ENCODE measurements at places on chromosomes 11 and 22.

DNA sequence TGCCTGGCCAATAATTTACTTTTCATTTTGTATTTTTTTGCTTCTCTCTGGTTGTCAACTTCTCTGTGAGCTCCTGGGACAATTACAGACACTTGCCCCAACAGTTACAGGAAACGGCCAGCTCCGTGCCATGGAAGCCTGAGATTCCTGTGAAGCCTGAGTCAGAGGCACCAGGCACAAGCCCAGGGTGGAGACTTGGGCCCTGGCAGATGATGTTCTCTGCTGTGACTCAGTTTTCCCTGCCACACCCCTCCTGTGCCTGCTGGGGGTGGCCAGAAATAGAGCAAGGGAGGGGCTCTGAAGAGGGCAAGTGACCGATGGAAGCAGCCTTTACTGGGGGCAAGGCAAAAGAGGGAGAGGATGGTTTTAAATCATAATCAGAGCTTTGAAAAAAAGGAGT, 4.9 kb downstream of the ATP5MGL start:
- DNase-seq: no peak

DNA sequence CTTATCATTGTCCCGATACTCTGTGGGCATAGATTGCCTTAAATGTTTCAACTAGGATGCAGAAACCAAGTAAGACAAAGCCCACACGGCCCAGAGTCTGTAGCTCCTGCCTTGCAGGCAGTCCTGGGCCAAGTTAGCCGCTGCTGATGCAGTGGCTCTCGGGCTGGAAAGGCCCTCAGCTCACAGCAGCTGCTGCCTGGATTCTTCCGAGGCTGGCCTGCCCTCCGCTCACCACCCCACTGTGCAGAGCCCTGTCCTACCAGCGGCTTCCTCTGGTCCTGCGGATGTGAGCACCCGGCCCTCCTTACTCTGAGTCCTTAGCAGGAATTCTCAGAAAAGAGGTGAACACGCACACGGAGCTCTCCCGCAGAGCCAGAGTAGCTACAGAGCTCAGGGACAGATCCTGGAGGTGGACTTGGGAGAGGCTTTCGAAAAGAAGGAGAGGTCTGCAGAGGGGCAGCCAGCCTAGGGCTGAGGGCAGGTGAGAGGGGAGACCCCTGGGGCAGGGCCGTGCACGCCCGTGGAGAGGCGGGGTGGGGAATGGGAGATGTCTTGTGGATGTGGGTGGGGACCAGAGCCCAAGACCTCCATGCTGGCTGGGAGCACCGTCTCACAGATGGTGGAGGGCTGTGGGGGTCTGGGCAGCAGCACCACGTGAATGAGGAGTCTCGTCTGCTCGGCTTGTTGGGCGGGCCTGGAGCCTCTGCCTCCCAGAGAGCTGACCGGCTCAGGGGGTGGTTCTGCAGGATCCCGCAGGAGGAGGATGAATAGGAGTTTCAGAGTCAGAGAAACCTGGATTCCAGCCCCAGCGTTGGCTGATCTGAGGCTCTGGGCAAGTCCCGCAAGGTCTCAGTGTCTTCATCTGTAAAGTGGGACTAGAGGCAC, 117.4 kb upstream of the B3GAT1 start:
- DNase-seq: no peak

GRCh38 chr11:122156940-122157382, 40.9 kb upstream of the BLID start:
- DNase-seq: no peak

DNA sequence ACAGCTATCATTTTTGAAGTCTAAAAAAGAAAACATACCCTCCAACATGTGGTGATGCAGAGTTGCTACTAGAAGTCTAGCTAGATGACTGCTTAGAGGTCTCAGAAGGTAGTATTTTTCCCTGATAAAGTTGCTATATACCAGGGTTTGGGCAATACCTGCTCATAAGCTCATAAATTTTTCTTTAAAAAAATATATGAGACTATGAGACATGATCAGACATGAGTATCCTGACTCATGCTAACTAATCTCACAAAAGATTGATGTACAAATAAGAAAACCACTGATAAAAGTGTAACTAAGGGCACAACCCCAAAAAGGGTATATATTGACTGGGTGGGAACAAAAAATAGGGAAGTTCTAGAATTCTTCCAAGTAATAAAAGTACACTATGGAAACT, 740.9 kb downstream of the METTL15 start:
- no peak for DNase-seq

DNA sequence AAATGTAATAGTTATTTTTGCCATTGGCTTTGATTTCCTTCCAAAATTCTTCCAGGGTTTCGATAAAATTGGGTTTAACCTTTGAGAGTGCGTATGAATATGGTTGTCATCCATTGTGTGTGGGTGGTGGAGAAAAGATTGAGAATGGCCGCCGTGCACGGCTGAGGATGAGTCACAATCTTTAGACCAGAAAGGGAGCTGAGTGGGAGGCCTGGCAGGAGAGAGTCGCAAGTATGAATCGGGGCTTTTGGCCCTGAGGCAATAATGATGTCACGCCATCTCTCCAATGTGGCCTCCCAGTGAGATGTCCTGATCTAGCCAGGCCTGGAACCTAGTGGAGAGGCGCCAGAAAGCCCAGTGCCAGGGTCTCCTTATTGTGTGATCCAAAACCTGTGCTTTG, 33.1 kb upstream of the SMPD1 start:
- DNase-seq: no peak

GRCh38 chr11:13926981-13927380, 35.5 kb upstream of the SPON1 start:
- DNase-seq: no peak

- no peak for DNase-seq
Observed at GRCh38 chr11:74123008-74123448, 47.8 kb downstream of the C2CD3 start.

GRCh38 chr11:28077521-28077920, 30.4 kb downstream of the KIF18A start:
- no peak for DNase-seq

- peak; percentile 22 for DNase-seq
Observed at GRCh38 chr11:43802509-43802908, 78.1 kb upstream of the ALKBH3 start.

- peak; percentile 90 for DNase-seq
Observed at GRCh38 chr11:269146-269890, 8.9 kb upstream of the NLRP6 start.

DNA sequence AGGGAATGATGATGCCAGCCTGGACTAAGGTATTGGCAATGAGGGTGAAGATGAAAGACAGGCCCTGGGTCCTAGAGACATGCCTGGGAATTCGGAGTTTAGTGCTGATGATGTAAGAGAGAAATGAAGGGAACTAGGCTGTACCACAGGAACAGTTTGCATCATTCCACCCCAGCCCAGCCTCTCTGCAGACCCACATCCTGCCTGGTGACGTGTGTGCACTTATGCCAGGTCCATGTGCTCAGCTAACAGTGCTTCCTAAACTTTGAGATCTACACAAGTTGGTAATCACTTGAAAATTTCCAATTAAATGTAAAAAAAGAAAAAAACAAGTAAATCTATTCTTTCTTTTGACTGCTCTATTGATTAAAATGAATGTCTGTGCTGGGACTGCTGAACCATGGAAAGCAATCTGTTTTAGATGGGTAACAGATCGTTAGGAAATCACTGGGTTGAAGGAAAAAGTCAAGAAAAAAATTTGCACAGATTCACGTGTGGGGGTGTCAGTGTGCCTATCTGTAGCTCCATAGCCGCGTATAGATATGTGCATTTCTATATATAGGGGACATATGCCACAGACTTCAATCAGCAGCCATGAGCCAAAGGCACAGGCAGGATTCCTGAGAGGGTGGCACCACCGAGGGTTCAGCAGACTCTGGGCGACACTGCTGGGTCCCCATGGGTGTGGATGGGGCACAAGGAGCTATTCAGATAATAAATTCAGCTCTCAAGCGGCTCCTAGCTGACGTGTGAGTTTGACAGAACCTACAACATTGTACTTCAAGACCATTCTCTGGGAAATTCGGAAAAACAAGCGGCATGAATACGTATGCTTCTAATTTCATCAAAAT, 131.1 kb upstream of the OPCML start:
- no peak for DNase-seq

GRCh38 chr22:20509344-20510047, 2.1 kb downstream of the MED15 start:
- DNase-seq: peak; percentile 65

DNA sequence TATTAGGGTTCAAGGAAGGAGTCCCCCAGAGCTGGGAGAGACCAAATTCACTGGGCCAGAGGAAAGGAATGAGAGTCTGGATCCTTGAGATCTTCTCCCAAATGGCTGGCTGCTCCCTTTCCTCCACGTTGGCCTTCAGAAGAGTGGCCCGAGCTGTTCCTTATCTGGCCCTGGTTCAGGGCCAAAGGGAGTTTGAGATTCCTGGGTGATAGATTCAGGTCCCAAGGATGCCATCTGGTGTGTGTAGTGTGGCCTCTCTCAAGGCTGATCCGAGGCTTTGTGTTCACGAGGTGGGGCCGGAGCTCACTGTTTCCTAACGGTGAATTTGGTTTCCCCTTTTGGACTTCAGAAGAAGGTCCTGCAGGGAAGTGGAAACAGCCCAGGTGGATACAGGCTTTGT, 17.4 kb upstream of the ABCC8 start:
- no peak for DNase-seq

GRCh38 chr11:79438631-79439409, 2.0 kb downstream of the TENM4 start:
- peak; percentile 13 for DNase-seq

DNA sequence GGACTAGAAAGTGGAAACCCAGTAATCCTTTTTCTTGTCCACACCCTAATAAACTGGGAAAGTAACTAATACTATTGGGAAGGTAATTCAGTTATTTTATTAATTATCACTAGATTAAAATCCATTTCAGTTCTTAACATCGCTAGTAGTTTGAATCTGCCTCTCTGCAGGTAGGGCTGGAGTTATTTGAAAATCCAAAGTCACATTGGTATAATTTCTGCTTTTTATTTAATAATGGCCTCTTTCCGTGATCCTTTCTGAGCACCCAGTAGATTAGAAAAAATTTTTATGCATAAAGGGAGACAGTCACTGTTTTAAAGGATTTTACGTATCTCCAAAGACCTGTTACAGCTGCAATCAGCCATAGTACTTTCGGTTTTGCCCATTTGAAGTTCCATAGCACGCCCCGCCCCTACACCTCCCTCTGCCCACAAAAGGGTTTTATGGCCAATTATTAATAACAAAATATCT, 605 bp upstream of the COPB1 start:
- peak; percentile 75 for DNase-seq

DNA sequence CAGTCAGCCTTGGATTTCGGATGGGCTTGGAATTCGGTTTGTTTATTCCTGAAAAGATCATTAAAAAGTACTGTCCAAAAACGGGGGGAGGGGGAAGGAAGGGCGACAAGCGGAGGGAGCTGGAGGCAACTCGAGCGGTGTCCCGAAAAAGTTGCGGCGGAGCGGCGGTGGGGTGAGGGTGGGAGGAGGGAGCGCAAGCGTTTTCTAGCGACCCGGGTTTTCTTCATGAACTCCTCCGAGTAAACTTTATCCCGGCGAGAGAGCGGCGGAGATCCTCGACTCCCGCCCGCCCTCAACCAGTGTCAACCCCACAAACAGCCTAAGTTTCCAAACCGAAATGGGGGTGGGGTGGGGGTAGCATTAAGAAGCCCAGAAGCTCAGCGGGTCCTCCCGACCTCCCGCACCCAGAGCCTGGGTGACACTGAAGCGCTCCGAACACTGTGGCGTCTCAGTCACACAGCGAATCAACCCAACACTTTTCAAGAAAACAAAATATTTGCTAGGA, 133.0 kb upstream of the C11orf58 start:
- peak; percentile 16 for DNase-seq

- no peak for DNase-seq
Observed at GRCh38 chr22:44536411-44536810, 38.4 kb upstream of the RTL6 start.

- DNase-seq: no peak
Observed at GRCh38 chr11:28169816-28170215, 61.6 kb downstream of the METTL15 start.

DNA sequence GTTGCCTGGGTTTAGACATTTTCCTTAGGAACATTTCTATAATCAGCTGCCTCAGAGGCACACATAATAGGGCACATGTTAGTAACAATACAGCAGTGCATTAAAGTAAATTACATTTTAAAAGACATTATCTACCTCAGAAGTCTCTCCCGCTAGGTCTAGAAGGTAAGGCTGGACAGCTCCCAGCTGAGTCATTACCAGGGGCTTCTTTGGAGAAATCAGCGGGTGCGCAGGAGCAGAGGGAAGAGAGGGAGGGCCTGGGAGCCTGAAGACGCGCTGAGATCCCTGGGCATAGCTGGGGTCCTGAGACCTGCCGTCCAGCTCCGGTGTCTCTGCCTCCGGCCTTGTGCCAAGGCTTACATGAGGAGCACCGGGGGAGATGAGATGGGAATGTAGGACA, 67.7 kb downstream of the TMPRSS5 start:
- DNase-seq: no peak

GRCh38 chr22:38631724-38632123, 24.5 kb downstream of the FAM227A start:
- no peak for DNase-seq

DNA sequence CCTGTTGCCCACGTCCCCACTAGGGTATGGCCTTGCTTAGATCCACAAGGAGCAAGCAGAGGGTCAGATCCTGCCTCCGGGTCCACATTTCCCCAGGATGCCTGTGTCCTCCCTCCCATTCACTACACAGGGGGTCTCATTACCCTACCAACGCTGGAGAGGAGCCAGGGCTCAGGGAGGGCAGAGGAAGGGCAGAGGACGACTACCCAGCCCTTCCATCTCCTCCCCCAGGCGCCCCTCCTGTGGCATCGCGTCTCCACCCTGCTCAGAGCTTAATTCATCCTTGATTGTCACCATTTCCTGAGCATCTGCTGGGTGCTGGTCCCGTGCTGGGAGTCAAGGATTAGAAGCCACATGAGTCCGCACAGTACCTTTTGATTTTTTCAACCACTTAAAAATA, 5.0 kb downstream of the NFAM1 start:
- no peak for DNase-seq

DNA sequence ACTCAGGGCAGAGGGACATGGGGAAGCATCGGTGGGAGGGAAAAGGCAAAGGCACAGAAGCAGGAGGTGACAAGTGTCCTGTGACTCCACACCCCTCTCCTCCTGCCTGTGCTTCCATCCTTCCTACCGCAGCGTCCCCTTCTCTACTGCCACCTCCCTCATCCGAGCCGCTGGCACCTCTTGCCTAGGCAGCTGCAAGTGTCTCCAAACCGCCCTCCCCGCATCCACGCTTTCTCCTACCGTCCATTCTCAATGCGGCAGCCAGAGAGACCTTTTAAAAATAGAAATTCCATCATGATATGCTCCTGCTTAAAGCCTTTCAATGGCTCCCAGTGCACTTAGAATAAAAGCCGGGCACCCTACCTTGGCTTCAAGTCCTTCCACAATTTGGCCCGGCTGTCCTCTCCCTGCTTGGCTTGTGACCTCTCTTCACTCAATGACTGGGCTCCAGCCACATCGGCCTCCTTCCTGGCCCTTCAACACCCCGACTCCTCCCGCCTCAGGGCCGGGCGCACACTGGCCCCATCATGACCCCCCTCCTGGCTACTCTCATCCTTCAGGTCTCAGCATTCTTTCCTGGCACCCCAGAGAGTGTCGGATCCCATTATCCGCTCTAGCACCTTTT, 16.5 kb downstream of the LRRC10B start:
- no peak for DNase-seq

All from MM.1S (cell line).